ENCODE measurements at places on chromosomes 4 and X.

- no peak for DNase-seq
These were observed 251.7 kb downstream of the CAMK2D start for GRCh38 chr4:113509851-113510250.

- no peak for DNase-seq
These were observed 914 bp downstream of the MYOZ2 start for GRCh38 chr4:119136546-119136945.

DNA sequence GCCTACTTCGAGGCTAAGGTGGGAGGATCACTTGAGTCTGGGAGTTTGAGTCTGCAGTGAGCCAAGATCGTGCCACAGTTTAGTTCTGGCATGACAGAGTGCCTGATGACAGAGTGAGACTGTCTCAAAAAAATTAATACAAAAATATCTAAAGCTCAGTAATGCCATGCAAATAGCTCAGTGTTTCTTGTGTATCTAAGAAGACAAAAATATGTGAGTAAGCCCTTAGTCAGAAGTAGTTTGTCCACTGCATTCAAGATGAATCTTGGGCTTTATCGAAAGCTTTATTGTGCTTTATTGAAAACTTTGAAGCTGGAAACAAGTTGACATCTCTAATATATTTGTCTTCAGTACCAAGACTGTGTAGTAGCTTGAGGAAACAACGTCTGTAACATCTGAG, 115.9 kb downstream of the GPAT3 start:
- DNase-seq = no peak

DNA sequence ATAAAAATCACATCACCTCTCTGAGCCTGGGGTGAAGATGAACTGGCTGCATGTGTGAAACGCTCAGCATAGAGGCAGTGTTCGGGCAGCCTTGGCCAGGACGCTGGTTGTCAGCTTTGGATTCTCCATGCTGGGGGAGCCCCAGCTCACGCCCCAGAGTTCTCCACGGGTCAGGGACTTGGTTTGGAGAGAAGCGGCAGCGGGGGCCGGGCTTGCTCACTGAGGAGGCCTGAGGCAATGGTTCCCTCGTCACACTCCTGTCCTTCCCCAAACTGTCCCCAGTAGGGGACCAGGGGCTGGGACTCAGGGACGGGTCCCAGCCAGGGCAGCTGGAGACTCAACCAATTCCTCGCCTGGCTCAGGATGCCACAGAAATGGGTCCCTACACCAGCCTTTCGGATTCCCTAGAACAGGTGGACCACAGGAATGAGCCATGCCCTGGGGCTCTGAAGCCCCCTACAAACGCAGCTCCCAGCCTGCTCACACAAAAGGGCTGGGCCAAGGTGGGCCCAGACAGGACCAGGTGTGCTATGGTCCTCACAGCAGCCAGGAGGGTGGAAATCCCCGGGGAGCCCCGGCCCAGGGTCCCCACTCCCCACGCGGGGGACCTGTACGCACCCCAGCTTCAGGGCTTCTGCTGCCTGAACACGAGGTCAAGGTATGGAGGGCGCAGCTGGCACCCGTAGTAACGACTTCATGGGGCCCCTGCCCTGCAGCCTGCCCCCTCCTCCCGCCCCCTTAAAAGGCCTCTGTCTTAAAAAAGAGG, 1.4 kb downstream of the MXD4 start:
- no peak for DNase-seq

GRCh38 chr4:88007304-88008121, at the start of gene PKD2:
Gene PKD2 (plus strand): TSS chr4:88007635. CDS start chr4:88007734, 99 bp downstream.
- peak; percentile 85 for DNase-seq

- DNase-seq = no peak
These were observed 173.4 kb downstream of the PAPSS1 start for GRCh38 chr4:107546638-107547037.

- DNase-seq = no peak
These were observed 129.6 kb downstream of the IL1RAPL2 start for GRCh38 chrX:104695593-104695992.

DNA sequence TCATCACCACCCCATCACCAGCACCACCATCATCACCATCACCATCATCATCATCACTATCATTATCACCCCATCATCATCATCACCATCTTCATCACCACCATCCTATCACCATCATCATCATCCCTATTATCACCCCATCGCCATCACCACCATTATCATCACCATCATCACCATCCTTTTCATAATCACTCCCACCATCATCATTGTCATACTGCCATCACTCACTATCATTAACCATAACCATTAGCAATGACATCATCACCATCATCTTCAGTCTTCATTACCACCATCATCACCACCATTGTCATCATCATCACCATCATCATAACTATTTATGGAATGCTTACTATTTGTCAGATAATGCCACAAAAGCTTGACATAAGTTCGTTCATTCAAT, 35.7 kb downstream of the CRMP1 start:
- DNase-seq = no peak

All from activated CD4-positive, alpha-beta T cell treated with anti-CD3 and anti-CD28 coated beads, Interleukin-2, amount 50 U/mL, for 16 hours (primary cell).